ENCODE measurements at places on chromosomes 5 and 9.

- no peak for DNase-seq
Observed at GRCh38 chr5:79503794-79504495, 10.0 kb downstream of the HOMER1 start.

GRCh38 chr5:64315778-64316177, 150.1 kb downstream of the RNF180 start:
- DNase-seq, result no peak

GRCh38 chr5:207599-207998, 10.4 kb downstream of the CCDC127 start:
- DNase-seq, result no peak

GRCh38 chr9:72255569-72255968, 106.3 kb downstream of the GDA start:
- no peak for DNase-seq

DNA sequence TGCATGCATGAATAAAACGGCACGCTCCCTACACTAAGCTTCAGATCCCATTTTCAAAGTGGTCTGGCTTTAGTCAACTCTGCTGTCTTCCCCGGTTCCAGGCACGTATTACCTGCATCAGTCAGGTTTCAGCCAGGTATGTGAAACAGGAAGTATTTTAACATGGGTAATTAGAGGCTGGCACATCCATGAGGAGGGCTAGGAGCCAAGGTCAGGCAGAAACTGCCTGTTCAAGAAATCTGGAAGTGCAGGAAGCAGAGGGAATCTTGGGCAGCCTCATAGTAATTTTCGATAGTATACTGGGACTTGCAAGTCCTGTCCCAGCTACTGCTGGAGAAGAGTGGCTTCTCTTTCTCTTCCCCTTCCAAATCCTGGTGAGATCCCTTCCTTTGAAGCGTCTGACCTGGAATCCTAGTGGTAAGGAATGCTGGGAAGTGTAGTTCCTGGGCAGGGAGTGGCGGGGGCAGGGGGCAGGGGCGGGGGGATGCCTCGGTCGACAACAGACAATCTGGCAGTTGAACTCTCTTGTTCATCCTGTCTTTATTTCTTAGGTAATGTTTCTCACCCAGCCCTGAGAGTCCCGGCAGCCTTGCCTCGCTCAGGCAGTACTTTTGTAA, 403.1 kb downstream of the TLE4 start:
- DNase-seq, result no peak

DNA sequence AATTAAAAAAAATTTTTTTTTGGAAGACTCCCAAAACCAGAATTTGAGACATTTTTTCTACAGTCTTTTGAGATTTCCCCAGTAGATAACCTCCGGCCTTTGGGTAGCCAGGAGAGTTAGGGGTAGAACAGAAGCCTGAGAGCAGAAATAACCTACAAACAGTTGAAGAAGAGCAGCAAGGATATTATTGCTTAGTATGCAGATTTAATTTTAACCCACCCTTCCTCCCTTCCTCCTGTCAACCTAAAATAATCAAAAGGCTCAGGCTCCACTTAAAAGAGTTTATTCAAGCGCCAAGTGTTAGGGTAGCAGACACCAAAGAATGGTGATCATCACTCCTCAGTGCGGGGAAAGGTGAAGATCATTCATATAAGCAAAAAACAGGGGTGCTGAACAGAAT, 17.4 kb upstream of the FAM120A start:
- DNase-seq, result no peak

GRCh38 chr5:151614565-151614964, 23.4 kb upstream of the FAT2 start:
- no peak for DNase-seq

GRCh38 chr5:177494346-177495195, 2.8 kb downstream of the PDLIM7 start:
- no peak for DNase-seq

- DNase-seq, result no peak
Observed at GRCh38 chr9:127506814-127507750, 55.8 kb downstream of the LRSAM1 start.

GRCh38 chr9:2849941-2850340, 6.0 kb upstream of the PUM3 start:
- no peak for DNase-seq

DNA sequence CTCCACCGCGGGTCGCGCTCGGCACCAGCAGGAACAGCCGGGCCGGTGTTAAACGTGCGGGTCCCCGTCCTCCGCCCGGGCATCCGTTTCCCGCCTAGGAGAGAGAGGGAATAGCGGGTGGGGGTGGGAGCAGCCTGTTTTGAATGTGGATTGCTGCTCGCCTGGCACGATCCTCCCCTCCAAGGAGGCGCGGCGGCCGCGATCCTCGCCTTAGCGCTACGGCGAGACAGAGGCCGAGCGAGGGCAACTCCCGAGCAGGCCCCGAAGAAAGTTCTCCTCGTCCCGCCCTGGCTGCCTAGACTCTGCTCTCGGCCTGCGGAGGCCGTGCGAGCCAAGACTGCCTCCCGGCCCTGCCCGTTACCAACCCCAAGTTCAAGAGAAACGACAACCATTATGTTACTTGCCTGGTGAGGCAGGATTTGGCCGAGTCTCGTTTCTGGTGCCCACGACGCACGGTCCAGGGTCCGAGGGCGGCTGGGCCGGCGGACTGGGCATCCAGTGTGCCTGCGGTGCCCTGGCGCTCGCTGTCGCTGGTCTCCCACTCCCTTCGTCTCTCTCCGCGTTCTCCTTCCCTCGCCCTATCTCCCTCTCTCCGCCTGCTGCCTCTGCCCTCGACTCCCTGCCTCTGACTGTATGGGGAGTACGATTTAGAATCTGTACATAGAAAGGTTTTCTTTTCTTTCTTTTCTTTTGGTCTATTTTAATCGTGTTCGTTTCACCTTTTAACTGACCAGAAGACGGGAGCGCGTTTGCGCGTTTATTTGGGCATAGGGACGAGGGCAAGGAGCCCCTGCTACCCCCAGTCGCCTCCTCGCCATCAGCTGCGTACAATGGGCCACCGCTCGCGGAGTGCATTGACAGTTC, 724 bp downstream of the NR2F1-AS1 start:
- peak; percentile 52 for DNase-seq

- DNase-seq, result peak; percentile 29
Observed at GRCh38 chr5:15008476-15008875, 136.9 kb upstream of the ANKH start.

DNA sequence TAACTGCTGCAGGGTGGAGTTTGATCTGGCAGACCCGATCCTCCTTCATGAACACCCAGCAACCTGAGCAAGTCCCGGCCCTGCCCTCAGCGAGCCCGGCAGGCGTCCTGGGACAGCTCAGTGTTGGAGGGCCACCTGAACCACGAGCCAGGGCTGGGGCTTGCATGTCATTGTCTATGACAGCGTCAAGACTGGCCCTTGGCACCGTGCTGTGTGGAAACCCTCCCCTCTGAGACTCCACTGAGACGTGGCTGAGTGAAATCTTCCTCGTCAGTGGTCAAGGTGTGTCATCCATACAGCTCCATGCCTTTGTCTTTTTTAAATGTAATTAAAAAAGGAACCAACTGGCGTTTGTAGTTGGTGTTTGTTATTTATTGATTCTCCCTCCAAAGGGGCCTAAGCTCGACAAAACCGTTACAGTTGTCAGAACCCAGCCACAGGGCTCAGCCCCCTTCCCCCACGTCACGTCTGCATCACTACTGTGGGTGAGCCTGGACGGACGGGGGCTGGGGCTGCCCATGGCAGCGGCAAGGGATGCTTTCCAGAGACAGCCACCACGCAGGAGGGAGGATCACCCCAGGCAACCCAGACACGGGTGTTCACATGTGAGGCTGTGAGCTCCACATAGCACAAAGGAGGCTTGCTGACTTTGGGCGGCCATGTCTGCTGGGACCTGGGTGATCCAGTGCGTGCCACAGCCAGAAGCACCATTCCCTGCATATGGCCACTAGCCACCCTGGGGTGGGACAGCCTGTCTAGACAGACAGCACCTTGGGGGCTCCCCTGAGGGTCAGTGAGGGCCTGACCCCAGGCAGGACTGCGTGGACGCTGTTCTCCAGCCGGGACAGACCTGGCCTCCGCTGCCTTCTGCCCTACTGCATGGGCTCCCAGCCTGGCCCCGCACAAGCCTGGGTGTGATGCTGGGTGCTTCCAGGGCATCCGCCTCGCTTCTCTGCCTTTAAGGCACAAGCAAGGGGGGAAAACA, 7.3 kb downstream of the UCK1 start:
- no peak for DNase-seq

DNA sequence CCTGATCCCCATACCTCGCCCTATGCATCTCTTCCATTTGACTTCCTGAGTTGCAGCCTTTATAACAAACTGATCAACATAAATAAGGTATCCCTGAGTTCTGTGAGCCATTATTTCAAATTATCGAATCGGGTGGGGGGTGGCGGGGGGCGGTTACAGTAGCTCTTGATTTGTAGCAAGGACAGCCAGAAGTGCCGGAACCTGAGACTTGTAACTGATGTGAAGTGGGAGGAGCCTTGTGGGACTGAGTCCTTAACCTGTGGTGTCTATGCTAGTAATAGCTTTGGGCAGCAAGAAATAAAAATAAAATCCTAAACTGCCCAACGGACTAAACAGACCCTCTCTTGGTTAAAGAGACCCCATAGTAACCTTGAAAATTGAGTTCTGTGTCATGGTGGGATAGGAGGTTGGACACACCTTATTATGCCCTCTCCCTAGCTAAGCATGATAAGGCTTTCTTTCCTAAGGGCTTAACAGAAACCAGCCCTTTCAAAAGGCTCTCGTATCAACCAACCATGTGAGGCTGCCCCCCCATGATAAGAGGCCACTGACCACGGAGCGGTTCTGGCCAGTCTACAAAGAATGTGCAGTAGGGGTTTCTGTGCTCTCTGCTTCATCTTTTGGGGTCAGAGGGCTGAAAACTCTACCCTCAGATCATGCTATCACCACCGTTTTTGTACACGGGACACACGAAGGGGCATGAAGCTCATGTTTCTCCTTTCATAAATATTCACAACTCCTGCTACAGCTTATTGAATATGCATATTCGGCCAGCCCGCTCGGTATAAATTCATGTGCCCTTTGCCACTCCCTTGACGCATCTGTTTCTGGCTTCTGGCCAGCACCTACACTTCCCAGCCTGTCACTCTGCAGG, 39.5 kb upstream of the IQGAP2 start:
- peak; percentile 39 for DNase-seq

GRCh38 chr5:172178991-172179989, 8.7 kb downstream of the STK10 start:
- DNase-seq, result no peak

DNA sequence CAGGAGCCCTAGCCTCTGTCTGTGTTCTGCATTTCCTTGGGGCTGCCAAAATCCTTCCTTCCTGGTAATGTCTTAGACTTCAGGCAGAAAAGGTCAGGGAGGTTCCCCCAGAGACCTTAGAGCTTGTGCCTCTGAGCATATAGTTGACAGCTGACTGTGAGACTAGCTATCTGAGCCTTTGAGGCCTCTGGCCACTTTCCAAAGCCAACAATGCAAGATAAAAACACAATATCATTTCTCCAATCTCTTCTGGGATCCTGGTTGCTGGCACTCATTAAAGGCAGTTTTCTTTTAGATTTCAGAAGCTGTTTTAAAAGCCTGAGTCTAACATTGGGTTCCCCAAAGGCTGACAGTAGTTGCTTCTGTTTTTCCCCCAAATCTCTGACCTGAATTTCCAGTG, 13.2 kb upstream of the GLRA1 start:
- DNase-seq, result no peak

DNA sequence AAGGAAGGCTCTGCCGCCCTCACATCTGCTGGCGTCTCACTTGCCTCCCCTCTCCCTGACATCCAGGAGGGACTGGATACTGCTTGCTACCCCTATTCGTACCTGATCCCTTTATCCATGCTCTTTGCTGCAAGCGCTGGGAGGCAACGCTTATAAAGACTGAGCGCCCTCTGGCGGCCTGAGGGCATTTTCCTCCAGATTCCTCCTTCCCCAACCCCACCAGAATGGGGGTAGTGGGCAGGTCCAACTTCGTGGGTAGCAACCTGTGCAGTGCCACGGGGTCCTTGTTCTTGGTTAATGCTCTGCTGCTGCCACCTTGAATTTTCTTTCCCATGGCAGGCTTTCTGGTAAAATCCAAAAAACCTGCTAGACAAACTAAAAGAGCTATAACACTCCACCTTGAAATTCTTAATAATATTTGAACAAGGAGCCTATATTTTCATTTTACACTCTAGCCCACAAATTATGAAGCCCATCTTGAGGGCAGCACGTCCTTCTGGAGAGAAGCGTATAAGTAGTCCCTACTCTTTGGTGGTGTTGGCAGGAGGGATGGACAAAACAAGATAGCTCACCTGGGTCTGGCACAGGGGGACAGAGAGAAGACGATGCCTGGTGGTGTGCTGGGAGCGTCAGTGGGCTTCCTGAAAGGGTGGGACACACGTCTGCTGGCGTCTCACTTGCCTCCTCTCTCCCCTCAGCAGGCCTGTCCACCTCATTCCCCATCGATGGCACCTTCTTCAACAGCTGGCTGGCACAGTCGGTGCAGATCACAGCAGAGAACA, 52.5 kb downstream of the JADE2 start:
- peak; percentile 91 for DNase-seq

- no peak for DNase-seq
Observed at GRCh38 chr5:81212211-81212751, 20.8 kb upstream of the CKMT2 start.

DNA sequence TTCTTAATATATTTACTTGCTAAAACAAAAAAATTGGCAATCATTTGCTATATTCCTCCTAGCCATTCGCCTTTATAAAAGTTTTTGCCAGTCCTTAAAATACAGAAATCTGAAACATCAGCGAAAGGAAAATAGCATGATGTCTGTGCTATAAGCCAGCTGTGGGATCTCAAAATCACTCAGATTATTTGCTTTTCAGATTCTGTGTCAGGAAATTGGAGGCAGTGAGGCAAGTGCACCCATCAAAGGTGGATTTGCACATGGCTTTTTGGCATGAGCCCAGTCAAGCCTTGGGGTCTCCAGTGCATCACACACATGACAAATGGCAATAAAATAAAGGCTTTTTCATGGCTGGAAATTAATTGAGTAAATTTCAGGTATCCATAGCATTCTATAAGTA, 196.8 kb upstream of the DAPK1 start:
- DNase-seq, result no peak

DNA sequence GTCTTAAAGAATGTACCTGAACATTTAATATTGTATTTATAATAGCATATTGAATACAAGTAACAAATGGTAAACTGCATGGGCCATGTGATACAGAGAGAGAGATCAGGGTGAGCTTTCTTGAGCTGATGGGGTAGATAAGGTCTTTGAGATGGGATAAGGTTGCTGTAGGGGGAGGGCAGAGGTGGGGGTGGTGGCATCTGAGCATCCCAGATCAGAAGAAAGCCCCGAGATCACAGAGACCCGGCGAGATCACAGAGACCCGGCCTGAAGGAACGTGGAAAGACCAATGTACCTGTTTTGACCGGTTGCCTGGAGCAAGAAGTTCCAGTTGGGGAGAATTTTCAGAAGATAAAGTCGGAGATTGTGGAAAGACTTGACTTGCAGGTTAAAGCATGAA, 6.6 kb downstream of the SMARCA2 start:
- DNase-seq, result no peak

DNA sequence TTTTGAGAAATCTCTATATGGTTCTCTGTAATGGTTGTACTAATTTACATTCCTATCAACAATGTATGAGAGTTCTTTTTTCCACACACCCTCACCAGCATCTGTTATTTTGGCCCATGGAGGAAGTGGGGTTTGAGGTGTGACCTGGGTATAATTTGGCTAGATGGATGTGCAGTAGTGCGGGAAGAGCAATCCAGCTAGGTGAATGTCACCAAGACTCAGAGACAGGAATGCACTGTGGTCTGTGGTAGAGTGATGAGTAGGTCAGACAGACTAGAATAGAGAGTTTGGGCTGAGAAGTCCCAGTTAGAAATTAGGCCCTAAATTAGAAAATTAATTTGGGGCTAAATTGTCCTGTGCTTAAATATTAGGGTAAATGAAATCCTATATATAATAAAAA, 32.8 kb upstream of the PIP5K1B start:
- no peak for DNase-seq
